ENCODE measurements at places on chromosomes 12 and 14.

GRCh38 chr12:108065069-108065468 is 64.0 kb upstream of the WSCD2 start:
- no peak for DNase-seq

DNA sequence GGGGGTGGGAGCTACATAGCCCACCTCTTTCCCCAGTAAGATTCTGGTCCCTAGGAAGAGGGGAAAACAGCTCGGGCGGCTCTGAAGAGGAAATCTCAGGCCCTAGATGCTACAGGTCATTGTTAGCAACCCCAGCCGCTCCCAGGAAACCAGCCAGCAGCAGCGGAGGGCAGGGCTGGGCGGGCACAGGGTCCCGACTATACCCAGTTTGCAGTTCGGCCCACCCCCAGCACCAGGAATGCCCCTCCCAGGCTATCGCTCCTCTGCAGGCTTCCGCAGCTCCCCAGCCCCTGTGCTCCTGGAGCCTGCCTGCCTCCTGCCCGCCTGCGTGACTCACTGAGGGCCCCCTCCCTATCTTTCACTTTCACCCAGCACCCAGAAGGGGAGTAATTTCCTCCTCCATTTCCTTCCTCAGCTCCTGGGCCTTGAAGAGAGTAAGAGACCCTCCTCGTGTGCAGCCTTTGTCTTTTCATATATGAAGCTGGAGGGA is 27.2 kb upstream of the PNMA1 start:
- DNase-seq = peak; percentile 78

DNA sequence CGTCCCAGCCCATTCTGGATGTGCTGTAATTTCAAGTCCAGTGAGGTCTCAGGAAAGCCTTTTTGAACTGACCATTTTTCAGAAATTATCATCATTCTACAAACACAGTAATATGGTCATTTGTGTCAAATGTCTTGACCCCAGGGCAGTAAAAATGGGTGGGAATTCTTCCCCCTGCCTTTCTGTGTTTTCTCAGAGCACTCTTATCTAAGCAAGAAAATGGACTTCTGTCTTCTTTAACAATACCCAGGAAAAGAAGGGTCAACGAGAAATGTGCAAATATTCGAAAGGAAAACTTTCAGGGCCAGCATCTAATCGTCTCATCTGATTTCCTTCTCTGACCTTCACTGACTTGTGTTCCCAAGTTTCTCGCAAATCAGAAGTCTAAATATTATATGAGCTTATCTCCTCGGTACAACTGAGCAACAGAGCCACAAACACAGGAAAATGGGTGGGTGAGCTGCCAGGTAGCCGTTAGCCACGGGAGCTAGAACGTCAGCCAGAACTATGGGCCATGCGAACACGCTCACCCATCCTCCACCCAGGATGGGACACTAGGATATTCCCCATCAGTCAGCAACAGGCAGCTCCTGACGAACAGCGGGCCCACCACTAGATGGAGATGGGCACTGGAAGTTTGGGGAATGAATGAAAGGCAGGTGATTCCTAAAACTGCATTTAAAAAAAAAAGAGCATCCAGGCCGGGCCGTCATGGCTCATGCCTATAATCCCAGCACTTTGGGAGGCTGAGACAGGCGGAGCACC is 57.1 kb downstream of the VWF start:
- DNase-seq = no peak

DNA sequence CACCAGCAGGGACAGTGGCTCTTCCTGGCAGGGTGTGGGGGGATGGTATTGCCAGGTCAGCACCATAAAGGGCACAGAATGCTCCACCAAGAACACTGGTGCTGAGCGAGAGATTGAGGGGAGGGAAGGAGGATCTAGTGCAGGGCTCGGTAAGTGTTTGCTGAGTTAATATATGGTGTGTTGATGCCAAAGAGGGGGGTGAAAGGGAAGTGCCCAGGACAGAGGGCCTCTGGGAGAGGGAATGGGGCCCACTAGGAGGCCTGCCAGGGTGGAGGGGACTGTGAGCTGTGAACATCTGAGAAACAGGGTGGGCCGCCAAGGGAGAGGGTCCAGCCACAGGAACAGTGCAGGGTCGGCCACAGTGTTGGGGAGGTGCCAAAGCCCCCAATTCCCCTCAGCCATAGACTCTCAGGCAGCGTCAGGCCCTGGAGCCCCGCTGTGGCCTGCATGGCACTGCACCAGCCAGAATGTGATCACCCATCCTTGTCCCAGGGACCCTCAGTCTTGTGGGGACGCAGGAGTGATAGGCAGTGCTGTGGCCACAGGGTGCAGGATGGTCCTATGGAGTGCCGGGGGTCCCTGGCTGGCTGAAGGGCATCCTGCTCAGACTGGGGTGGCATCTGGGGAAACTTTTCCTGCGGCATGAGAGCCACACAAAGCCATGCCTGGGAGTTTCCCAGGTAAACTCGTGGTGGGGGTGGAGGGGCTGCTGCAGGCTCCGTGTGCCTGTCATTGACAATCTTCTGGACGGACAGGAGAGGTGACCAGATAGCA is 11.9 kb downstream of the RIN3 start:
- no peak for DNase-seq

DNA sequence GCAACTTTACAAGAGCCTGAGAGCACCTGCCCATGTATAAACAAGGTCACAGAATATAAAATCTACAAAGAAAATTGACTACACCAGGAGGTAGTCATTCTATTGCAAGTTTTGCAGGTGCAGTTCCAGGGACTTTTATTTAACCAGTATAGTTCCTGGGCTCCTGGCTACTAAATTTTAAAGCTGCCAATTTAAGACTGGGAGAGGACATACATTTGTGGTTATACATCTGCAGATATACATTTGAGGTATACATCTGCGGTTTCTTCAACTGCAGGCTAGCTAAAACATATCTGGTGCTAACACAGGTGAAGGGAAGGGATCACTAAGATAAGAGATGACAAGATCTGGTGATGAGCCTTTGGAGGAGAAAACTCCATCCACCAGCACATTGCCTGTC is 30.2 kb downstream of the BBS10 start:
- no peak for DNase-seq

DNA sequence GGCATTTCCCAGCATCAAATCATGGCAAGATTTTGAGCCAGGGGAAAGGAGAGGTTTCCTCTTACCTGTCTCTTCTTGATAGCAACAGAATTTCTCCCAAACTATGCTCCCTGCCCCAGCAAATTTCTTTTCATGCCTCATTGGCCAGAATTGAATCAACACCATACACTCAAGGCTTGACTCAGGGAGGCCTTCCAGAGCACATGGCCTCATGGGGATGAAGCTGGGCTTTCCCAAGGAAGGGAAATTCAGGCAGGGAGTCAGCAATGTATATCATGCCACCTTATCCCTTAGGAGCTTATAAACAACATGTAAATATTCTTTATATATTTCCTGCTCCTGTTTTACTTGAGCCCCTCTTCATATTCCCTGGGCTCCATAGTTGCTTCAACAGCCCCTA is 62.1 kb downstream of the ARF6 start:
- DNase-seq = no peak

DNA sequence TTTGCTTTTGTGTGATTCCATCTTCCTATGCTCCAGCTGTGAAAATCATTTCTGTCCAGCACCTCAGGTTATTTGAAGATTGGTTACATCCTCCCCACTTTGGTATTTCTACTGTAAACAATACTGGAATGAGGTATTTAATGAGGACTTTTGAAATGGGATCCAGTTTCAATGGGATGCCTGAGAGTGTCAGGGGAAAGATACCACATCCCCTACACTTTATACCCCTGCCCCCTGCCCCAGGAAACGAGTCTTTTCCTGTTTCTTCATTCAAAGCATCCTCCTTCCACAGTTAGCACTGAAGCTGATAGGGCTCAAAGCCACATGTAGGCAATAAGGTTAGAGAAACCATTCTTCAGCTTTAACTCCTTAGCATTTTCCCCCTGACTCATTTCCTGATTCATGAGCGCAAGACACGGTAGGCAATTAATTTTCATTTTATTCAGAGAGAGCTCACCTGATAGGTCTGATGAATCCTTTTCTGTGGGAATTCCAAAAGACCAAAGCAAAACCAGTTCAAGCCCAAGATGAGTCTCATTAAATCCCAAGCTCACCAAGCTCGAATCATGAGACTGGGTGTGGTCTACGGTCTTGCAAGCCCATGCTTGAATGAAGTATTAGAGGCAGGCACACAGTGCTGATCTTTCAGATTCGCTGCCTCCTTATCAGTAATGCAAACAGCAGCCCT is 143.6 kb upstream of the CRY1 start:
- peak; percentile 62 for DNase-seq

- DNase-seq = no peak
Observed at GRCh38 chr14:67607646-67608045, 7.6 kb upstream of the PIGH start.

- no peak for DNase-seq
Observed at GRCh38 chr12:264269-264668, 1.6 kb upstream of the SLC6A13 start.

- DNase-seq = no peak
Observed at GRCh38 chr12:115740586-115741155, 536.8 kb downstream of the MED13L start.

DNA sequence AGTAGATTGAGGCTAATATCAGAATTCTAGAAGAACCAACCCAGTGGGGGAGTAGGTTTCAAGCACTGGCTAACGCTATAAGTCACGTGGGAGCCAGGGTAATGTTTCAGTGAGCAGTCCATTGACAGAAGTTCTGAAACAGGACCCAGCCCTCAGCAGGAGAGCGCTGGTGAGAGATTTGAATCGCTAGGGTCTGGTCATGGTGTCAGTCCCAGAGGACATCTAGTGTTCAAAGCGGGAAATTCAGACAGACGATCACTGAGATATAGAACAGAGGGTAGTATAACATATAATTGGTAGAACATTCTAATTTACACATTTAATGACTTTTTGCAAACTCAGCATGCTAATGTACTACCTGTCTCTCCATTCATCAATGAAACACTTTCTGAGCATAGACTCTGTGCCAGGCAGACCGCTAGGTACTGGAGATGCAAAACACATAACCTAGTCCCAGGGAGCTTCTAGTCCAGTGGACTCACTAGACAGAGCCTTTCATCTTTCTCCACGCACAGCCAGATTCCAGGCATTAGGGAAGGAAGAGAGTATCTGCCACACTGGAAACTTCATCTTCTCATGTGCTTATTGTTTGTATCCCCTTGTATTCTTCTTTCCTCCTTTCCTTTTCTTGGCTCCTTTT is 35.4 kb upstream of the RNASE3 start:
- DNase-seq = peak; percentile 50

- DNase-seq = no peak
Observed at GRCh38 chr12:526089-526488, 66.3 kb downstream of the B4GALNT3 start.

DNA sequence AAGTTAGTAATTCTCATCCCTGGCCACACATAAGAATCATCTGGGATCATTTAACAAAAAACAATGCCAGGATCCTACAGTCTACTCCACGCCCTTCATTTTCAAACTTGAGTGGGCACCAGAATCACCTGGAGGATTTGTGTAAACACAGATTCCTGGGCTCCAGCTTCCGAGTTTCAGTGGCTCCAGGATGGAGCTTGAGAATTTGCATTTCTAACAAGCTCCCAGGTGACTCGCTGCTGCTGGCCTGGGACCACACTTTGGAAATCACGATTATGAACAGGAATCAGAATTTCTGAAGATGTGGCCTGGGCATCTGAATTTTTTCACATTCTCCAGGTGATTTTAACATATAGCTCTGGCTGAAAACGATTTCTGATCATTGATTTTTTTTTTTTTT is 234.8 kb downstream of the CACNA1C start:
- no peak for DNase-seq

DNA sequence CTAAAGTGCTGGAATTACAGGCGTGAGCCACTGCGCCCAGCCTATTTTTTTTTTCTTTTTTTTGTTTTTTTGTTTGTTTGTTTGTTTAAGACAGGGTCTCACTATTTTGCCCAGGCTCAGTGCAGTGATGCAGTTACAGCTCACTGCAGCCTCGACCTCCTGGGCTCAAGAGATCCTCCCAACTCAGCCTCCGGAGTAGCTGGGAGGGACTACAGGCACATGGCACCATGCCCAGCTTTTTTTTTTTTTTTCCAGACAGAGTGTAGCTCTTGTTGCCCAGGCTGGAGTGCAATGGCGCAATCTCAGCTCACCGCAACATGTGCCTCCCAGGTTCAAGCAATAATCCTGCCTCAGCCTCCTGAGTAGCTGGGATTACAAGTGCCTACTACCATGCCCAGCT is 5.8 kb upstream of the ITFG2 start:
- no peak for DNase-seq

GRCh38 chr14:23299211-23299957 is 3.3 kb downstream of the PPP1R3E start:
- peak; percentile 53 for DNase-seq

DNA sequence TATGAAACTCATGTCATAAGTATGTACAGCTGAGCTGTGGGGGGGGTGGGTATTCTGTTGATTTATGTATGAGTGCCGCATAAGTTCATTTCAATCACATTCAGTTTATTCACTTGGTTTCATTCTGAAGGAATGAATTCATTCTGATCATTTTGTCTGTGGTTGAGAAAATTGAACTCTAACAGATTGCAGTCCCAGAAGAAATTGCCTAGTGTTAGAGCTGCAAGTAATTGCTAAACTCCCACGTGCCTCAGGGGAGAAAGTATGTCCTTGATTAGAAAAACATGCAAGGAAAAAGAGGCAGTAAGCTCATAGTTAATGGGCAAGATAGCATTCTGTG is 442.4 kb upstream of the MGAT4C start:
- DNase-seq = peak; percentile 16

- peak; percentile 86 for DNase-seq
Observed at GRCh38 chr12:53427905-53428594, 4.4 kb downstream of the AMHR2 start.
